ENCODE measurements at places on chromosomes 2 and 18.

DNA sequence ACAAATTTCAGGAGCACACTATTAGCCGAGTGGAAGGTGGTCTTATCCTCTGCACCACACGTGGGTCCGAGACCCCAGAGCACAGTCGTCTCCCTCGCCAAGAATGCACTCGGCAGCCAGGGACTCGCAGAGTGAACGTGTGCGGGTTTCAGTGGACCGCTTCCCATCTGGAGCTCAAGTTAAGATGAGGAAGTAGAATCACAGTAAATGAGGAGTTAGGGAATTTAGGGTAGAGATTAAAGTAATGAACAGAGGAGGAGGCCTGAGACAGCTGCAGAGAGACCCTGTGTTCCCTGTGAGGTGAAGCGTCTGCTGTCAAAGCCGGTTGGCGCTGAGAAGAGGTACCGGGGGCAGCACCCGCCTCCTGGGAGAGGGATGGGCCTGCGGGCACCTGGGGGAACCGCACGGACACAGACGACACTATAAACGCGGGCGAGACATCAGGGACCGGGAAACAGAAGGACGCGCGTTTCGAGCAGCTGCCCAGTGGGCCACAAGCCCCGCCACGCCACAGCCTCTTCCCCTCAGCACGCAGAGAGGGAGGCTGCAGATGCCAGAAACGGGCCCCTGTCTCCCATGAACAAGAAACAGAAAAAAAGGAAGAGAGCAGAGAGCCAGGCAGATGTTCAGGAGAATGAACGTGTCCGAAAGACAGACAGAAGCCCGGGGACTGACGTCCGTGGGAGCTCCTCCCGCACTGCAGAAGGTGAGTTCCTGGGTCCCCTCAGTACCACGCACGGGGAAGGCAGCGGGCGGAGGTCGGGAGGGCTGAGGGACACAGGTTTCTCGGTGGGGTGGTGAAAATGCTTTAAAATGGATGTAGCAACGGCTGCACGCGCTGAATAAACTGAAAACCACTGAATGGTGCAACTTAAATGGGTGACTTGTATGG is 5.4 kb upstream of the KCNG2 start:
- DNase-seq = no peak

GRCh38 chr2:69087211-69087911 is 74.4 kb downstream of the ANTXR1 start:
- DNase-seq = no peak

DNA sequence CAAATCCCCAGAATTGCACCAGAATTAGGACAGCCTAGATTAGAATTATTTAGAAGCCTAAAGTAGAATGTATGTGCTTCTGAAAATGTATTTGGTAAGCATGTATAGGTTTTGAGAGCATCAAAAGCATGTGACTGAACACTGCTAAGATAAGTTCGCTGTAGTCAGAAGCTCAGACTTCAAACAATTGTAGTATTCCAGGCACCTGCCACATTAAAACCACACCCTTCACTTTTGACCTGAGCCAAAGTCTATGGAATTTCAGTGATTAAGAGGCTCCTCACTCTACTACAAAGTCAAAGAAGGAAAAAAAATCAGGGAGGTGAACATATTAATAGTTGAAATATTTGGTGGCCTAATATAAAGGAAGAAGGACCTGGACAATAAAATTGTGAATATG is 8.2 kb downstream of the KCNJ3 start:
- DNase-seq = no peak

- DNase-seq = no peak
These were observed 790.6 kb downstream of the NRXN1 start for GRCh38 chr2:50241282-50241681.

DNA sequence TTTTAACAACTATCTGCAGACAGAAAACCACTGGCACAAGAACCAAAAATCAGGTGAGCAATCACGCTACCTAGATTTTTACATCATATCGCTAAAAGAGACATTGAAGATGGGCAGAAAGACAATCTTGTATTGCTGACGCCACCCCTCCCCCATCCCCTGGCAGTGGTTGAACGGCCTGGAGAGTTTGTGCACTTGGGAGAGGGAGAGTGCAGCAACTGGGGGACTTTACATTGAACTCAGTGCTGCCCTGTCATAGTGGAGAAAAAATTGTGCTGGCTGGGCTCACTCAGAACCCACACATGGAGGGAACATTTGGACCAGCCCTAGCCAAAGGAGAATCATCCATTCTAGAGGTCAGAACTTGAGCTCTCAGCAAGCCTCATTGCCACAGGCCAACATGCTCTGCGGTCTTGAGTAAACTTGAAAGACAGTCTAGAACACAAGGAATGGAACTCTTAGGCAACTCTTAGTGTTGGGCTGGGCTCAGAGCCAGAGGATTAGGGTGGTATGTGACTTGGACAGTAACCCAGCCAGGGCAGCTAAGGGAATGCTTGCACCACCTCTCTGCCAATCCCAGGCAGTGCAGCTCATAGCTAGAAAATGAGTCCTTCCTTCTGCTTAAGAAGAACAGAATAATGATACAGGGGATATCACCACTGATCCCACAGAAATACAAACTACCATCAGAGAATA is 220.0 kb upstream of the CYP26B1 start:
- DNase-seq = no peak

DNA sequence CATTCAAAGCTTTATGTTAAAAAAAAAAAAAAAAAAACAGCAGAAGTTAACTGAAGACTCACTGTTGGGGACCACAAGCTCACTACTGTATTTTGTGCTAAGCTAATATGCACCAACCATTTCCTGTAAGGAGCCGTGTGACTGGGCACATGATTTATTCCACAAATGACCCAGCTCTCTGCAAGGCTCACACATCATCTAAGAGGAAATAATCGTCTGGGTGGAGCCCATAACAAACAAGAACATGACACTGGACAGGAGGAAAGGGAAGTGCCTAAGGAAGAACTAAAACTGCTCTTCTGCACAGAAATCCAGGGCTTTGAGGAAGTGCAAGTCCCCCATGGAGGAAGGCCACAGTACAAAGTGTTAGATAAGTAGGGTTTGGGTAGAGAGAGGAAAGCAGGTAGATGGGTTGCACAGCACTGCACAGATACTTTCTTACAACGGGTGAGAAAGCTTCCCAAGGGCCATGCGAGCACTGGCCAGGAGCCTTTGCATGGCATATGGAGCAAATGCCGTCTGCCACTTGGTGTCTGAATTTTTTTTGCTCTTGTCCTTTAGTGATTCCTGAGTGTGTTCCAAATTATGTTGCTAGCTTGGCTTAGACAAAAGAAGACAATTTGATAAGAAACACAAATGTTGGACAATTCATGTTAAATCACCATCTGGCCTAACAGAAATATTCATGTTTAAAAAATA is 24.4 kb downstream of the NFE2L2 start:
- DNase-seq = no peak

GRCh38 chr2:111182121-111182520 is 61.4 kb downstream of the BCL2L11 start:
- DNase-seq = no peak

DNA sequence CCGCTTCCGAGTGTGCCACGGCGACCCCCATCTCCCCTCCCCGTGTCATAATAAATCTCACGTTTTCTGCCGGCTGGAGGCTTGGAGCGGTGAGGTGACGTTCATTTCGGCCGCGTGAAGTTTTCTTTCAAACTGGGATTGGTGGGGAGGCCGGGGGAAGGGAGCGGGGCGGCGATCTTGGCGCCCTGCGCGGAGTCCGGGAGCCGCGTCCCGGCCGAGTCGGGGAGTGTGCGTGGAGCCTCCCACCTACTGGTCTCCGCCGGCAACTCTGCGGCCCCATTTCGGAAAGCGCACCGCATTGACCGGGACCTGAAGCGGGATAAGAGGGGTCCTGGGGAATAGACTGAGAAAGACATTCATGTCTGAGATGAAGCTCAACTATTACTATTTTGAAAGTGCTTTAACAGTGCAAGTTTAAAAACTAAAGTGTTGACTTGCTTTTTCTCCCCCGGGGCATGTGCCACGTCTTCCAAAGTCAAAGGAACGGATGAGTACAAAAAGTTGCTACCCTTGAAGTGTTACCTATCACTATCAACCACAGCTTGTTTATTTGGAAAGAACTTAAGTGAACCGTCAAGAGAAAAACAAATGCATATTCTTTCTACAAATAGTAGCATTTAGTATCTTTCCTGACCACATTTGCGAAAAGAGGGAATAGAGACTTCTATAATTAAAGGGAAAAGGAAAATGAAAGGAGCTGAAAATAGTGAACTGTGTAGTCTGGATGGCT is 818 bp upstream of the IKZF2 start:
- no peak for DNase-seq

DNA sequence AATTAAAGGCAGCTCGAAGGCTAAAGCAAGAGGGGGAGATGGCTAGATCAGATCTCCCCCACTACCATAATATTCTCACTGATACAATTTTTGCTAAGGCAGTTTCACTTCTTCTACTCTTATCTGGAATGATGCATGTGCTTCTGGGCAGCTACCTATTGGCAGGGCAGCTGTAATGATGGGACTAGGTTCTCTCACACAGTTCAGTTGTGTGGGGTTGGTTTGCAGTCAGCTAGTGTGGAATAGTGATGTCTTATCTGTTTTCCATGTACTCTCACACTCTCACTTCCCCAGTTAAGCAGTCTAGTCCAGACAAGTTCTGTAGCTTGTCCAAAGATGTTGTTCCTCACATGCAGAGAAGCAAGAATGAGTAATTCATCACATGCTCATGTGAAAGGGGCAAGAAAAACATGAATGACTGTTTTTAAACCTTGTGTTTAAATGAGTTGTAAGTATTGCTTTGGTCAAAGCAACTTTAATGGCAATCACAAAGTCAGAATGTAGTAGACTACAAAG is 836.1 kb downstream of the CBLN2 start:
- no peak for DNase-seq

- DNase-seq = no peak
These were observed 122.3 kb upstream of the SIX2 start for GRCh38 chr2:45131587-45131986.

- no peak for DNase-seq
These were observed 20.0 kb downstream of the NAB1 start for GRCh38 chr2:190668892-190669291.

- no peak for DNase-seq
These were observed 157.7 kb upstream of the SERPINE2 start for GRCh38 chr2:224196810-224197209.

- DNase-seq = no peak
These were observed 22.4 kb downstream of the MAL start for GRCh38 chr2:95047629-95048510.

DNA sequence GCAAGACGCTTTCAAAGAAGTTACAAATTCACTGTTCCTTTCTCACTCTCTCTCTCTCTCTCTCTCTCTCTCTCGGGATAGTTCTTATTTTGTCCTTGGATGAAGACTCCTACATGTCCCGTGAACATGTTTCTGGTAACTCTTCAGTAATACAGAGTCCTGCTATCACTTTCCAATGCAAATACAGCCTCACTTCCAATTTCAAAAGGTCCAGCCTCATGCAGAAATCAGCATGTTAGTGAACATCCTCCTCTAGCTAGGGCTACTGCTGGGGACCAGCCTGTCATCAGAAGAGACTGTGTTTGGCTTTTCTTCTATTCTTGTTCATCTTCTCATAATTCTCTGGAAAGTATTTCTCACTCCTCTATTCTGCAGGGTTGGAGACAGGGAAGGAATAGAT is 1306.7 kb upstream of the CELF4 start:
- DNase-seq = no peak

GRCh38 chr2:15189216-15189615 is 371.9 kb downstream of the NBAS start:
- DNase-seq = no peak

DNA sequence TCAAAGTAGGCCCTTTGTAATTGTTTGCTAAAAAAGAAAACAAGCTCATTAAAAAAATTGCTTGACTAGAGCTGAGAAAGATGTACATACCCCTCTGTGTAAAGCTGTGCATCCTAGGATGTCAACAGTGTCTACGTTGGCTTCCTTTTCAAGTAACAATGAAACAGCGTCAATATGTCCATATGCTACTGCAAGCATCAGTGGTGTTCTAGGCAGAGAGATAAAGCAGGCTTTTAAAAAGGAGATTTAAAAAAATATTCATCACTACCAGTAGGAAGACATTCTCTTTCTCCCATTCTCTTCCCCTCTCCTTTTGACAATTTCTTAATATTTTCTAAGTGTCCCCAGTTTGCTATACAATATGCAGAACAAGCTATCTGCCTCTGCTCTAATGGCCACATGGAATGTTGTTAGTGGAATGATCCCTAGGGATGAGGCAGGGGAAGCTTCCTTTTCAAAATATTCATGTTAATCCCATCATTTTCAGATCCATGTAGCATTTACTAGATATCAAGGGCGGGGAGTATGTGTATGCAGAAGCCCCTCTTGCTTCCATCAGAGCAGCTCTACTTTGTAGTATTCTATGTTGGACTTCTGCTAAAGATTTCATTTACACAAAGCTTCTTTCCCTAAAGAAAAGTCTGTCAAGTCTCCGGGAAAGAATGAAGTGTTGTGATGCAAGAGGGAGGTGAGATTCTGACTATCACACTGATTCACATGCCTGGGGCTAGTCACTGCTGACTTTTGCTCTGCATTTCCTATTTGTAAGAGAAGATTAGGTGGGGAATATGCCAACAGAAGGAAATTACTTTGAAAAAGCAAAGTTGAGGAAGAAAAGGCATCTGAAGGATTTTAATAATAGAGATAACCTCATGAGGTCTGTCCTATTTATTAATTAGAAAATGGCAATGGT is 81.5 kb upstream of the PGAP1 start:
- no peak for DNase-seq

- no peak for DNase-seq
These were observed 214.0 kb upstream of the KCNJ3 start for GRCh38 chr2:154484338-154485099.

- no peak for DNase-seq
These were observed 1.3 kb downstream of the TAF1B start for GRCh38 chr2:9844576-9844975.

GRCh38 chr2:210997373-210997772 is 441.0 kb downstream of the CPS1 start:
- no peak for DNase-seq

- DNase-seq = no peak
These were observed 9.5 kb upstream of the KLHL29 start for GRCh38 chr2:23375448-23375847.

DNA sequence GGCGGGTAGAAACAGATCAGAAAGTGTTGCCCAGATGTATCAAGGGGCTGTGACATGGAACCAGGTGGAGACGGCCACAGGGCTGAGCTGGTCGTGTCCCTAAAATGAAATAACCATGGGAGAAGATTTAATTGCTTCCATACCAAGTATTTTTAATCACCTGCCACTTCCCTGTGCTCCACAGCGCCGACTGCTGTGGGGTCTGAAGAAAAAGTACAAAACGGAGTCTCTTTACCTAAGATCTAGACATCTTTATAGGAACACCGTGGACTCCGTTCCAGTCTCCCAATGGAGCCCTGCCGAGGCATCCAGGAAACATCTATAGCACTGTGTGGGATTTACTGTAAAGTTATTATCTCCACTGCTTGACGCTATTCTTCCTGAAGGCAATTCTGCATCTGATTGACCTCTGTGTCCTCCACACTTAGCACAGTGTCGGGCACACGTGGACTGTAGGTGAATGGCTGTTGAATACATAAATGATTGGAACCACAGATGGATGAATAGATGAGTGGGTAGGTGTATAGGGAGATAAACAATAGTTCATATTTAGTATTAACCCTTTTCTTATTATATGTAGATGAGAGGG is 21.6 kb upstream of the GYPC start:
- DNase-seq = no peak

All from stimulated activated naive CD4-positive, alpha-beta T cell (primary cell).